ENCODE measurements at places on chromosomes 6 and 20. TPM values are rescaled to one million over a fixed set of nuclear protein-coding genes. Genes with fewer than 3 reads are reported as not detected.

DNA sequence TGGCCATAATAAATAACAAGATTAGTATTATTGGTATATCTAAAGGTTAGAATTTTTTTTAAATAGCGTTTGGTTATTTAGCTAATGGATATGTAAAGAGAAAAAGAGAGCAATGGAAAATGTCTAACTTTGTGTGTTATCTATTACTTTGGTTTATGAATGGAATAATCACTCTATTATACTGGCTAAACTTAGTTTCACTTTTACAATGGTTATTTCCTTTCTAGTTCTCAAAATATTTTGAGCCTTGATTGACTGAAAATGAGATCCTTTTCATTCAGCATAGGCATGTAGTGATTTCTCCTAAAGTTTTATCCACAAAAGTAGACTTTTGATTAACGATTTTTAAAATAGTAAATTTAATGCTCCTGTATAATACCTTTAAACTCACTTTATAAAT lies 51.6 kb upstream of the MLIP start:
- DNase-seq: no peak

- no peak for DNase-seq
Measured at GRCh38 chr6:157770946-157771345, 52.1 kb upstream of the SNX9 start.

DNA sequence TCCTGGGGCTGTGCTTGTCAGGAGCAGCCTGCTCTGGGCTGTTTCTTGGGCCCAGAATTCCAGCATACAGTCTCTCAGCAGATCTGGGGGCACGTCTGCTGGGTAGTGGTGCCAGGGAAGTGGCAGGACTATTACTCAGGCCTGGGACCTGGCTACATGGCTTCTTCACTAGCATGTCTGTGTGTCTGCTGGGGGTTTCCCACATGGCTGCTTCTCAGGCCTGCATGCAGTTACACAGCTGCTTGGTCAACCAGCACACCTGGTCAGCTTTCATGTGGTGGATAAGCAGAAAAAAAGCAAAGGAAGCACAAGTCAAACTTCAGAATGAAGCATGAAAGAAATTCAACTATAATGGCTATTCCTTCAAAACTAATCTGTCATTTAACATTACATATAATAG lies 316.2 kb upstream of the NOX3 start:
- DNase-seq: no peak

DNA sequence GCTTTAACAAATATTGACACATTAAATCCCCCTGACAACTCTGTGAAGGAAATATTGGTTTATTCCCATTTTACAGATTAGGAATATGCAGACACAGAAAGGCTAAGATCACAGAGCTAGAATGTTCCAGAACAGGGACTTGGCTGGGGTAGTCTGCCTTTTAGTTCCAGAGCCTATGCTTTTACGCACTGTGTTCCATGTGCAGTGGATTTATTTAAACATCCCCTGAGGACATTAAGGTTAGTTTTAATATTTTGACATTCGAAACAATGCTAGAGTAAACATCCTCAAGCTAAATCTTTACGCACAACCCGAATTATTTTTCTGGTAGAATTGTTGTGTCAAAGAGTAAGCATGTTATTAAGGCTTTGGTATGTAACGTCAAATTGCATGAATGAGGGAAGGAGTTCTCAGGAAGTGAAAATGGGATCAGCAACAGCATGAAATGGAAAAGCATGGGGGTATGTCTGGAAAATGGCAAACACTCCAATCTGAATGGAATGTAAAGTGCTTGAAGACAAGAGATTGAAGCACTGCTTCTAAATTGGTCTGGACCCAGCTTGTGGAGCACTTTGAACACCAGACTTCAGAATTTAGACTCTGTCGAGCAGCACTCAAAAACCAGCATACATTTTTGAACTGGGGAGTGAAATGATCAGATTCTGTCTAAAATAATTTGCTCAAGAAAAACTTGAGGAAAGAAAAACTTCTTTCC lies 429.9 kb downstream of the CD83 start:
- DNase-seq: no peak

HLA-DQA1 gene
- total RNA-seq: 19.2 TPM
